ENCODE measurements at places on chromosomes 16 and 17.

GRCh38 chr16:1125471-1125870, 27.4 kb upstream of the CACNA1H start:
- no peak for DNase-seq

- no peak for DNase-seq
Observed at GRCh38 chr16:5918567-5919130, 821.1 kb upstream of the EEF2KMT start.

- DNase-seq, result no peak
Observed at GRCh38 chr17:44934745-44935105, 12.8 kb downstream of the KIF18B start.

GRCh38 chr16:50183316-50183715, 30.2 kb downstream of the TENT4B start:
- no peak for DNase-seq

DNA sequence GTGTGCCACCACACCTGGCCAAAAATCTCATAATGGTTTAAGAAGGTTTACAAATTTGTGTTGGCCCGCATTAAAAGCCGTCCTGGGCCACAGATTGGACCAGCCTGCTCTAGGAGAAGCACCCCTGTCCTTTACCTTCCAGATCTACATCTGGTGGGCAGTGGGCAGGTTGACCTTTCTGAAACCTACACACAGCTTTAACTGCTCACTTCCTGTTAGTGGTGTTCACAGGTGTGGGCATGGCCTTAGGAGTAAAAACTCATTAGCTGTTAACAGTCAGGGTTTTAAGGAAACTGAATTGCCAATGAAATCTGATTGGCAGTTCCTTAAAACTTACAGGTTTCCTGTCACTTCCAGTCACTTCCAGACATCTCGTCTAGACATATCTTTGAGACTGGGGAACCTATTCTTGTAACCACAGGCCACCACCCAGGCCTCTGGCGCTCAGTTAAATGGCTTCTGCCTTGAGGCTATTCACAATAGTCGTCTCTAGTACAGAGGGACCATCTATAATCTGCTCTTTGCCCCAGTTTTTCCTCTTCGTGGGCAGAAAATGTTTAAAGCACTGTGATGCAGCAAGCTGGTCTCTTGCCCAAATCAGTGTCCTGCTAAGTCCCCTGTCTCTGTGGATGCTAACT, 29.3 kb downstream of the GNGT2 start:
- DNase-seq, result no peak

- no peak for DNase-seq
Observed at GRCh38 chr17:65536573-65537342, 24.7 kb downstream of the AXIN2 start.

- peak; percentile 22 for DNase-seq
Observed at GRCh38 chr16:1297018-1297696, 12.3 kb upstream of the UBE2I start.

- no peak for DNase-seq
Observed at GRCh38 chr17:44007346-44008204, 3.2 kb downstream of the NAGS start.

GRCh38 chr17:71759422-71760060, 361.3 kb upstream of the SOX9 start:
- DNase-seq, result no peak

- no peak for DNase-seq
Observed at GRCh38 chr16:80912651-80913050, 94.0 kb downstream of the CMC2 start.

DNA sequence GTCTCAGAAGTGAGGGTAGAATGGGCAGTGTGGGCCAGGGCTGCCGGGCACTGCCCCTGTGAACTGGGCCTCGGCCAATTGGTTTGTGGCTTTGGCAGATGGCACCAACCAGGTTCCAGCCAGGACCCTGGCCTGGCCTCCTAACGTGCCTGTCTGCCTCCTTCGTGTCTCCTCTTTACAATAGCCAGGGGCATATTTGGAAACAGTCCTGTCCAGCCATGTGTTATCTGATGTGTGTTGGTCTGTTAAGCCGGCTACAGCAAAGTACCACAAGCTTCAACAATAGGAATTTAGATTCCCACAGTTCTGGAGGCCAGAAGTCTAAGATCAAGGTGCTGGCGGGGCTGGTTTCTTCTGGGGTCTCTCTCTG, 14.6 kb downstream of the CRISPLD2 start:
- DNase-seq, result no peak

DNA sequence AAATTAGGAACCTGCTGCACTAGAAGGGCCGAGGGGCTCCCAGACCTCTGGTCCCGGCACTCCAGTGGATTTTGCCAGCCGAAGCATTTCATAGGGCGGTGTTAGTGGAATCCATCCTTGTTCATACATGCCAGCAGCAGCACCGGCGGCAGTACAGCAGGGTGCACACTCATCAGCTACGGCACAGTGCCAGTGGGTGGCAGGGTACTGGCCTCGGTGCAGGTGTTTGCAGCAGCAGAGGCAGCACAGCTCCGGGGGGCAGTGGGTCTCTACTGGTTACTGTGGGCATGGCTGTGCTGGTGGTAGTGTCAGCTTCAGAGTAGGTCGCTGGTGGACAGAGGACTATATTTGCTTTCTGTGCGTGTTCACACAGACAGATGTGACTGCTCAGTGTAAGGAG, 985.7 kb downstream of the CDH8 start:
- DNase-seq, result no peak

GRCh38 chr17:37177254-37177870, 198.4 kb upstream of the C17orf78 start:
- DNase-seq, result no peak

- DNase-seq, result no peak
Observed at GRCh38 chr16:81917375-81917774, 93.9 kb downstream of the SDR42E1 start.

DNA sequence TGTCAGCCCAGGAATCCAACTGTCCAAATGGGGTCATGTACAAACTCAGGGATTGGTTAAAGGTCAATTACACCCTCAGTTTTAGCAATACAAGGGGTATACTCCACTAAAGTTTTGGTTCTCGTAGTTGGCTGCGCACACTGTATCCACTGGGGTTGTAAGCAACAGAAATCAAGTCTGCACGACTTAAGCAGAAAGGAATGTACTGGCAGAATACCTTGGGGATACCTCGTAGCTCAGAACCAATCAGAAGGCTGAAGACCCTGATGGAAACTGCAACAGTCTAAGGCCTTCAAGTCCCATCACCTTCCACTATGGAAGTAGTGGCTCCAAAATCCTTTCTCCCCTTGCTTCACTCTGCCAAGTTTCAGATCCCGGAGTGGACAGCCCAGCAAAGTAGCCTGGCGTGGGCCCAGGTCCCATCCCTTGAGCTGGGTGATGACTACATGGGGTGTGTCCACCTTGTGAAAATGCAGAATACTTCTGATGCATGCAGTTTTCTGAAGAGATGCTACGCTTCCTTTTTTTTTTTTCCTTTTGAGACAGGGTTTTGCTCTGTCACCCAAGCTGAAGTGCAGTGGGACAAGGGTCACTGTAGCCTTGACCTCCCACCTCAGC, 21.1 kb upstream of the RPH3AL start:
- DNase-seq, result no peak

DNA sequence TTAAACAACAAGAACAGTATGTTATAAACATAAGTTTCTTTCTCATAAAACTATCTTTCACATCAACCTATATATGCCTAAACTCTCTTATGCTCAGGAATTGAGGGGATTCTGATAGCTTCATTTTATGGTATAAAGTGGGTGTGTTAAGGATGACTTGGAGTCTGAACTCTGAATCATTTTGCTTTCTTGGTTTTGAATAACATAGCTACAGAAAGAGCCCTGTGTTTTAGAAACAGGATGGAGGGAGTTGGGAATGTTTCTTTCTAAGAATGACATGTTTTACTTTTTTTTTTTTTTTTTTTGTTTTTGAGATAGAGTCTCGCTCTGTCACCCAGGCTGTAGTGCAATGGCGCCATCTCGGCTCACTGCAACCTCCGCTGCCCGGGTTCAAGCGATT, 50.1 kb downstream of the RHOT1 start:
- no peak for DNase-seq

DNA sequence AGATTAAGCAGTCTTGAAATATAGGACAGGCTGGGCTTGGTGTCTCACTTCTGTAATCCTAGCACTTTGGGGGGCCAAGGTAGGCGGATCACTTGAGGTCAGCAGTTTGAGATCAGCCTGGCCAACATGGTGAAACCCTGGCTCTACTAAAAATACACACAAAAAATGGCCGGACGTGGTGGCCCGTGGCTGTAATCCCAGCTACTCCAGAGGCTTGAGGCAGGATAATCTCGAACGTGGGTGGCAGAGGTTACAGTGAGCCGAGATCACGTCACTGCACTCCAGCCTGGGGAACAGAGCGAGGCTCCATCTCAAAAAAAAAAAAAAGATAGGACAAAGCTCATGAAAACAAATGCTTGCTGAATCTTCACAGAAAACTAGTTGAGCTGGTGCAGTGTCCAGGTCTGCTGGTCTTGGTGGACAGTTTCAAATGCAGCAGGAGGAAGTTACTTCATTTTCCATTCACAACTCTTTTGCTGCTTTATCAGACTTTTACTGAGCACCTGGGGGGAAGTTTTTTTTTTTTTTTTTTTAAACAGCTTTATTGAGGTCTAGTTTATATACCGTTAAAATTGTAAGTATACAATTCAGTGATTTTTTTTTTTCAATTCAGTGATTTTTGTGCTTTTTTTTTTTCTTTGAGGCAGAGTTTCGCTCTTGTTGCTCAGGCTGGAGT, 45.2 kb downstream of the SNX29 start:
- DNase-seq, result no peak

DNA sequence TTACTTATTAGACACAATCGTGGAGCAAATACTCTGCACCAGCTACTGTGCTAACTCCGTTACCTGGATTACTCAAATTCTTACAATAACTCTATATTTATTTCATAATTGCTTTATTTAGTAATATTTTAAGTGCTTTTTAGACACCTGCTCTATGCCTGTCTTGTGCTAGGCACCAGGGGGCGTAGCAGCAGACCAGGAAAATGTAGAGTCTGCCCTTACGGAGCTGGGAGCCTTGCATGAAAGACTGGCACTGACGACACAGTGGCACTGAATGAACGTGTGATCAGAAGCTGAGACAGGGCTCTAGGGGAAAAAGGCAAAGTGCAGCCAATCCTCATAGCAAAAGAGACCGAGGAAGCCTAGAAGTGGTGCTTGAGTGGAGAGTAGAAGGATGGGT, 486.5 kb downstream of the CDH13 start:
- DNase-seq, result no peak

DNA sequence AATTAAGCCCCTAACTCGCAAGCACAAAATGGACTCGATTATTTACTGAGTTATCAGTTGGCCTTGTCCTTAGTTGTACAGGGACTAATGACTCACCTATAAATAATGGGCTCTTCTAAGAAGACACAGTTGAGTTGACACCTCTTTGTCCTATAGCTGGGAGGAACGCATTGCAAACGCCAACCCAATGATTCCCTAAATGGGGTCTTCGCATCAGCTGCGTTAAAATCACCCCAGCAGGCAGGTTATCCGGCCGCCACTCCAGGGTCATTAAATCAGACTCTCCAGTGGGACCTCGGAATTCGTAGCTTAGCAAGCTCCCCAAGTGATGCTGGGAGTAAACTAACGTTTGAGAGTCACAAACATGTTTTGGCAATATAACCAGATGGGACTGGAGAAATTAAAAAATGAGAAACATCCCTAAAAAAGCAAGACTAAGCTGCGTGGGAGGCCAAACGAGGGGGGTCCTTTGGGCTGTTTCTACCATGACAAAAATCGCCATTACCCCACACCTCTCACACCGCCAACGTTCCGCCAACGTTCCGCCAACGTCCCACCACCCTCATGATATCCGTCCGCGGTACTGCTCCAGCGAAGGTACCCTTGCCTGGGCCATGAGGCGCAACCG, 932 bp upstream of the NFE2L1 start:
- no peak for DNase-seq

- no peak for DNase-seq
Observed at GRCh38 chr16:55081622-55082590, 151.2 kb downstream of the IRX5 start.

- no peak for DNase-seq
Observed at GRCh38 chr16:72371307-72372086, 199.5 kb upstream of the PMFBP1 start.

- no peak for DNase-seq
Observed at GRCh38 chr17:82315703-82316358, 1.6 kb downstream of the CD7 start.

GRCh38 chr16:14007450-14007849, 63.7 kb upstream of the MRTFB start:
- DNase-seq, result peak; percentile 12

GRCh38 chr17:63945784-63946439, 13.8 kb upstream of the CD79B start:
- no peak for DNase-seq

- no peak for DNase-seq
Observed at GRCh38 chr16:86956437-86956836, 360.8 kb downstream of the C16orf95 start.

- no peak for DNase-seq
Observed at GRCh38 chr17:28008513-28008912, 34.0 kb upstream of the NLK start.

DNA sequence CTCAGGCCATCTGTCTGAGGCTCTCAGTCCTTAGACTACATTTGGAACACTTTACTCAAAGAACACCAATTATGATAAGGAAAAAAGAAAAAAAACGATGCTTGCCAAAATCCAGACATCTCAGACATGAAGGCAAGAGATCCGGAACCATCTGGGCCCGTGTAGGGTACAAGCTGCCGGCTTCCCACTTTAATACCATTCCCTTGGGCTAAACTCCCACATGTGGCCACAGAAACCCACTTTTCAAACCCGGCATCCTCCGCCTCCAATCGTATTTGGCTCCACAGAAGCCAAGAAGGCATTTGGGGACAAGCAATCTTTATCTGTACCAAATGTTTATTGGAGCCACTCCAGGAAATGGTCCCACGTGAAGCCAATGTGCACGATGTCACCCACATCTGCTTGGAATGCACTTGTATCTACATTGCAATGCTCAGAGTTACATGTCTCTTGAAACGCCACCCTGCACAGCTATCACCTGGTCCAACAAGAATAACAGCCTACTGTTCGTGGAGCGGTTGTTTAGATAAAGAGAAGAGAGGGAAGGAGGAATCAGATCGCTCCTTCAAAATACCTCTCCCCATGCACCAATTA, 33.5 kb downstream of the XYLT1 start:
- no peak for DNase-seq

- DNase-seq, result no peak
Observed at GRCh38 chr17:7947651-7948050, 15.6 kb downstream of the CNTROB start.

- DNase-seq, result no peak
Observed at GRCh38 chr16:28107232-28107631, 43.7 kb upstream of the GSG1L start.

GRCh38 chr16:55828680-55829079, 4.2 kb downstream of the CES1 start:
- DNase-seq, result no peak

Data from amniotic stem cell (primary cell).